Activated effector memory CD4-positive, alpha-beta T cell treated with Interleukin-2 at 50 U/mL for 16 hours (primary cell): ENCODE measurements at places on chromosomes 3 and 15.

- DNase-seq = no peak
These were observed 451.6 kb upstream of the AZI2 start for GRCh38 chr3:28800203-28800602.

GRCh38 chr3:101010296-101010695 lies 17.1 kb upstream of the ABI3BP start:
- no peak for DNase-seq

- DNase-seq = no peak
These were observed 22.6 kb upstream of the FSTL1 start for GRCh38 chr3:120473389-120473788.

DNA sequence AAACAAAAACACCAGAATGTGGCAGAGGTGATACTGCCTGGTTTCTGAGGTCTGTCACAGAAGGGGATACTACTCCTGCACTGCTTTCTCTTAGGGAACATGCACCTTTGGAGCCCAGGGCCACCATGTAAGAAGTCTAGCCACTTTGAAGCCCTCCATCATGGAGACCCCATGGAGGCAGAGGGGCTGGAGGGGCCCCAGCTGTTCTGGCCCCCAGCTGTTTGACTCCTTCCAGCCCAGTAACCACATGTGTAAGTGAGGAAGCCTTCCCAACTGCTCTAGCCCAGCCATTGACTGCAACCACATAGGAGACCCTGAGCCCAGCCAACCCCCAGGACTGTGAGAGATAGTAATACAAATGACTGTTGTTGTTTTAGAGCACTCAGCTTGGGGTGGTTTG lies 9.0 kb upstream of the IGDCC4 start:
- no peak for DNase-seq

DNA sequence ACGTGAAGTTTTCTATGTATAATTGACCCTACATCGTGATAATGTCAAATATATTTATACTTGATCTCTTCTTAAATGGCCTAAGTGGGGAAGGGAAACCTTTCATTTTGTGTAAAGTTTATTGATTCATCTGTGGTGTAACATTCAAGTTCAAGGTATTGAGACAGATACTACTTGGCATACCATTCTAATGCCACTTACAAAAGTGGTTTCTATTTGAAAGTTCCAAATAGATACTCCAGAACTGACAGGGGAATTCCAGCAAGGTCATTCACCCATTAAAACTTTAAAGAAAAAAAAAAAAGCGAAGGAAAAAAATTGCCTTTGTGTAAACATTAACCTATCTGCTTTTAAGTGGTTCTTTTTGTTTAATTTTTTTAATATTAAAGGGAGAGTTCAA lies 45.3 kb upstream of the MAP3K13 start:
- DNase-seq = no peak

DNA sequence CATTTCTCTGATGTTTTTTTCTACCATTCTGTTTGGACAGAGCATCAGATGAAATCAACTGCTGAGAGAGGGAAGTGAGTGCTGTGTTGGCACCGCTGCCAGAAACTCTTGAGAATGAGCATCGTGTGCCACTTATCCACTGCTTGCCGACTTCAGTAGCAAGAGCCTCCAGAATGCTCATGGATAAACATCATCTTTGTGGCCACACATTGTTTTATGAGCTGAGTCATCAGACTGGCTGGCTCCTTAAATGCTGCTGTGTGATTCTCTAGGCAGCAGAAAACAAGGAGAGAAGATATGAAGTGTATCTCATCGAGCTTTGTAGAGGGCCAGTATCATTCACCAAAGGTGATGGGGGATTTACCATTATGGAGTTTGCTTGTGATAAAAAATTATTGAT lies 3.4 kb upstream of the DOCK3 start:
- no peak for DNase-seq

- no peak for DNase-seq
These were observed 169.2 kb upstream of the TGFBR2 start for GRCh38 chr3:30437171-30437601.

DNA sequence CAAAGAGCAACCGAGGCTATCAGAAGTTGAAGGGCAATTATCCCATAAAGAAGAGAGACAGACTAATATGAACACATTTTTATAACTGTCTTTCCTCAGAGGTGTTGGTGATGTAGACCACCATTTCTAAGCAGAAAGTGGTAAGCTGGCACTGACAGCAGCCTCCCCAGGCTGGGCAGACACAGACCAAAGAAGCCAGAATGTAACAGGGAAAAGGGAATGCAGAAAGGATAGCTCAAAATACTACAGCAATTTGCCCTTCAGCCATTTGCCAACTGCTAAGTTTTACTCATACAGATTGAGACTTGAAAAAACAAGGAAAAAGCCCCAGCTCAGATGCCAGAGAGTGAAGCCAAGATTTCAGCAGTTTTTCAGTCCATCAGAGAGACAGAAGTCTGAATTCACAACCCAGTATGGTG lies 73.5 kb upstream of the ABI3BP start:
- DNase-seq = no peak

GRCh38 chr3:149333176-149333859 lies at the start of gene TM4SF18:
Gene TM4SF18, minus strand, starts transcription at chr3:149333636. Its CDS starts 254 bp downstream, at chr3:149333382.
- DNase-seq = no peak

GRCh38 chr3:33103480-33103879 lies 6.5 kb upstream of the GLB1 start:
- no peak for DNase-seq

GRCh38 chr3:138950006-138950644 lies 3.1 kb downstream of the FOXL2NB start:
- DNase-seq = no peak

- DNase-seq = no peak
These were observed 35.2 kb downstream of the GLB1 start for GRCh38 chr3:33061782-33062181.

GRCh38 chr3:22284559-22284958 lies 533.5 kb upstream of the ZNF385D start:
- no peak for DNase-seq

- DNase-seq = no peak
These were observed 49.4 kb upstream of the SPATA12 start for GRCh38 chr3:57011022-57011421.

DNA sequence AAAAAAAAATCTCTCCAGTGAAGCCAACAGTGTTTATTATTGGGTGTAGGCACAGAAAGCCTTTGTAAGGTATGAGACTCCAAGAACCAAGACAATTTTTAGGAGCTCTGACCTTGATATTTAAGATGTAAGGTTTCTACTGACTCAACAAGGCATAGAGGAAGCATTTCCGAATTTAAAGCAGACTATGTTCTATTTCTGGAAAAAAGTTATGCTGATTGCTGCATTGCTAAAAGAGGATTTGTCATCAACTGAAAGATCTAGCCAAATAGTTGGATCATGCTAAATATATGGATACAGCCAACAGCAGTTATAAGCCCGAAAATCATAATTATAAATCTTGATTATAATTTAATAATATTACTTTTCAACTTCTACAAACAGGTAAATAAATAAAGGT lies 53.3 kb upstream of the MELTF start:
- DNase-seq = no peak

DNA sequence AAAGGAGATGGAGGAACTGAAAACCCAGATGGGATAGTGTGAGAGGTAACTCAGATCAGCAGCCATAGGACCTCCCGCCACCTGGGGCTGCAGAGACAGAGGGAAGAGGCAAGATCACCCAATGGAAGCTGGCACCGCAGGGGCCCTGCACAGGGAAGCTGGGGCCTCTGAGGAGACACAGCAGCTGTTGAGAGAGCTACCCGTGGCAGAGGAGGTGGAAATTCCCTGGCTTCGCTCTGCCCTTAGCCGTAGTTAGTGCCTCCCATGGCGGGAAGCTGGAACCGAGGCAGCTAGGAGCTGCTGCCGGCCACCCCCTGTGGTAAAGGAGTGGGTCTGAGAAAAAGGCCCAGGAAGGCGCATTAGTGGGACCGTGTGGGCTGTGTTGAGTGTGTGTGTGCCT lies 18.0 kb upstream of the PLXNA1 start:
- DNase-seq = no peak

- no peak for DNase-seq
These were observed 23.4 kb upstream of the ANKDD1A start for GRCh38 chr15:64888336-64888735.

GRCh38 chr3:36013425-36013824 lies 366.9 kb upstream of the STAC start:
- no peak for DNase-seq

GRCh38 chr15:76139368-76140073 lies 79.7 kb downstream of the TMEM266 start:
- DNase-seq = peak; percentile 44

GRCh38 chr3:100838157-100838556 lies 128.9 kb downstream of the TFG start:
- no peak for DNase-seq

- no peak for DNase-seq
These were observed 20.1 kb upstream of the ZCWPW2 start for GRCh38 chr3:28328188-28329151.

DNA sequence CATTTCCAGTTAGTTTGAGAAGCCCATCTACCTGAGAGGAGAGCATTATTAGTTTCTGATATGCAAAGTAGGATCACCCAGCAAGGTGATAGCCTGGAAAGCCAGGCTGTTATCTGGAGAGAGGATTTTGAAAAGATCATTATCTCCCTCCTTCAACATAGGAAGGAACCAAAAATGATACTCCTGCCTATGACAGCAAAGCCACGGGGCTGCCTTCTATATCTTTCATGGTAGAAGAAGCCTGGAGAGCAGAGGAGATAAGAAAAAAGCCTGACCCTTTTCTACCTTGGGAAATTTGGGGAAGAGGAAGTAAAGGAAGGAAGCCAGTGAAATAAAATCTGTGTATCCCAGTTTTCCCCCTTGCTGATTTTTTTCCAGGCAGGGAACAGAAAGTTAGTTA lies 205.5 kb downstream of the MFSD1 start:
- DNase-seq = no peak

GRCh38 chr3:166613365-166613764 lies 766.7 kb downstream of the ZBBX start:
- DNase-seq = no peak

- DNase-seq = no peak
These were observed 8.7 kb downstream of the NPTN start for GRCh38 chr15:73624530-73624929.

GRCh38 chr15:29102911-29103823 lies 166.5 kb downstream of the NSMCE3 start:
- no peak for DNase-seq

GRCh38 chr3:136194409-136195257 lies 1.5 kb downstream of the MSL2 start:
- peak; percentile 45 for DNase-seq

- DNase-seq = peak; percentile 32
These were observed 557 bp downstream of the DENND4A start for GRCh38 chr15:65791335-65792137.

- no peak for DNase-seq
These were observed 265.5 kb upstream of the ATP10A start for GRCh38 chr15:26128611-26129140.

GRCh38 chr3:143412084-143412483 lies 292.5 kb downstream of the CHST2 start:
- no peak for DNase-seq

GRCh38 chr3:160953686-160954085 lies 151.5 kb downstream of the B3GALNT1 start:
- DNase-seq = no peak

DNA sequence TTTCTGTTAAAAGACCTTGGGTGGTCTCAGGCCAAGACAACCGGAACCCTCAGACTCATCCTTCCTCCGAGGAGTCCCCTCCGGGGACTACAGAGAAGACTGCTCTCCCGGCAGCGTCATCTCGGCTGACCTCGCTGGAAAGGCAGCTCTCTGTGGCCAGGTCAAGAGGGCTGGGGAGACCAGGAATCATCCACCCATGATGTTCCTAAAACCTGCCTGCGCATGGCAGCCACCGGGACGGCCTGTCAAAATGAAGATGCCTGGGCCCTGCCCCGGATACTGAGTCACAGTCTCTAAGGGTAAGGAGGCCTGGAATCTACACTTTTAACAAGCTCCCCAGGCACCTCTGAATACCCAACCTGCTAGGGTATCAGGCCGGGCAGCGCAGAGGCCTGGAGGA lies 78.6 kb downstream of the RPN1 start:
- no peak for DNase-seq

- no peak for DNase-seq
These were observed 21.9 kb upstream of the P2RY13 start for GRCh38 chr3:151351219-151351618.

DNA sequence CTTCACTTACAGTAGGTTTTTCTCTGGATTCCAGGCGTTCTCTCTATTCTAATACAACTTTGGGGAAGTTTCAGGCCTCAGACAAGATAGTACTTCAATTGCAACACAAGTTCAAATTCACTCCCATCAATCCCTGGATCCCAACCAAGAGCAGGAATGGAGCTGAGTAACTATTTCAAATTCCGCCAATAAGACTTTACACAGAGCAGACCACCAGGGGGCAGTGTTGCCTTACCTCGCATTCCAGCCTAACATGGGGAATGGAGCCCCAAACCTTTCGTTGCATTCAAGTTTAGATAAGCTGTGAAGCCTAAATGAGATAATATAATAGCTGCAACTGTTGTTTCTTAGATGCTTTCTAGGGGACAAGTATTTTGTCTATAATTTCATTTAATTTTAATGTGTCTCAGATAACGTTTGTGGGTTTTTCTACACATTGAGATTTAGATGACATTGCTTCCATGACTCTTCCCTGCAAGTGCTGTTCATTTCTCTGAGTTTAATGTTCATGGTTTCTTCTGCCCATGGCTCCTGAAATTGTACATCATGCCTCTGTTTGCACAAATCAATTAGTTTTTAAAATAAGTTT lies 186.7 kb downstream of the NSUN3 start:
- peak; percentile 26 for DNase-seq

DNA sequence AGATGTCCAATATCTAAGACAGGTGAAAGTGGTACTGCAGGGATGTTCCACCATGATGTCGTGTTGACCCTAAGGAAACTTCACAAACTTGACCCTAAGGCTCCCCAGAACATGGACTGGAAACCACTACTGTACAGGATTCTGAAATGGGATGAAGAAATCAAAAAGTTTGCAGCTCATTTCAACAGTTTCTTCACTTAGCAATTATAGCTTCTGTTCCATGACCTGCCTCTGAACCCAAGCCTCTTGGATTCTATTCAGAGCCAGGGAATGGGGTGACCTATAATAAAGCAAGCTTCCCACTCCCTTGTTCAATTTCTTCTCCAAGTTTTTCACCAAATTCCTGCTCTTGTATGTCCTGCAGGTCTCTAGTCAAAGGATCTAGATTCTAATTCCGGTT lies 40.7 kb downstream of the DUT start:
- no peak for DNase-seq

GRCh38 chr15:58311556-58311955 lies 120.2 kb upstream of the LIPC start:
- no peak for DNase-seq

DNA sequence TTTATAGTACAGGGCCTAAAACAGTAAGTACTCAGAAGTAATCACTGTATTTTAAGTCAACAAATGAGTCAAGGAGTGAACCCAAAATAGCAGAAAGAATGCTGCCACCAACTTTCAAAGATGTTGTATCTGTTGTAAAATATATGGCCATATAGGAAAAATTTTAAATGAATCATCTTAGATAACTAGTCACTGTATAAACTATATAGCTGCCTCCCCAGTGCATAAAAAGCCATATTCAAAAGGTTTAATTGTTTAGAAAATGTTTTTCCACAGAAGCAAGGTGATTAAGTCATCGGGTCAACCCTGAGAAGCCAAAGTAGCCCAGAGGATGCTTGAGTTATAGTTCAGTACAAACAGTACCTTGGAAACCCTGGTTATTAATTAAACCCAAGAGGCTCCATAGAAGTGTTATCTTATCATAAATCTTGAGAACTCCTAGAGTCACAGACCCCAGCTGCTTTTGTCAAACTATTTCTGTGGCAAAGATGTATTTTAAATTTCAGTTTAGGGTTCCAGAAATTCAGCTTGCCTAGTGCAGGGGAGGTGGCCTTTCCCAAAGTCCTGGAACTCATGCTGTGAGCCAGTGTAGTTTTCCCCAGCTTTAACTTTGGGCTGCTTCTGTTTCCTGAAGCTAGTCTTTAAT lies 39.2 kb downstream of the MBNL1 start:
- DNase-seq = no peak
